ENCODE measurements at places on chromosomes 7 and 10.

DNA sequence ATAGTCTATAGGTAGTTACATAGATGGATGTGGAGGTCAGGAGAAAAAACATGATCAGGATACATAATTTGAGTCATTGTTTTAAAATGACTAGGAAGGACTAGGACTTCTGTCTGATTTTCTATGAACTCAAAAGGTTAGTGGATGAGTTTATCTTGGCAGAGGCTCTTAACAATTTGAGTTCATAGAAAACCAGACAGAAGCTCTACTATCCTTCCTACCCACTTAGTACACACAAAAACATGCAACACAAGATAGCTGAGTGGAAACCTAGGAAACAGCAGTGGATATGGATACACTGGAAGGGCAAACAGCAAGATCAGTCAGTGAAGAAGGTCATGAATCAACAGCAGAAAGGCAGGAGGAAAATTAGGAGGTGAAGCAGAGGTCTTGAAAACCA, 84.6 kb downstream of the VPS50 start:
- no peak for DNase-seq

GRCh38 chr7:2168615-2169311, 64.0 kb downstream of the MAD1L1 start:
- no peak for DNase-seq

GRCh38 chr7:117781707-117782106, 91.5 kb downstream of the CTTNBP2 start:
- DNase-seq: no peak

GRCh38 chr7:105924945-105925344, 38.1 kb upstream of the CDHR3 start:
- no peak for DNase-seq

DNA sequence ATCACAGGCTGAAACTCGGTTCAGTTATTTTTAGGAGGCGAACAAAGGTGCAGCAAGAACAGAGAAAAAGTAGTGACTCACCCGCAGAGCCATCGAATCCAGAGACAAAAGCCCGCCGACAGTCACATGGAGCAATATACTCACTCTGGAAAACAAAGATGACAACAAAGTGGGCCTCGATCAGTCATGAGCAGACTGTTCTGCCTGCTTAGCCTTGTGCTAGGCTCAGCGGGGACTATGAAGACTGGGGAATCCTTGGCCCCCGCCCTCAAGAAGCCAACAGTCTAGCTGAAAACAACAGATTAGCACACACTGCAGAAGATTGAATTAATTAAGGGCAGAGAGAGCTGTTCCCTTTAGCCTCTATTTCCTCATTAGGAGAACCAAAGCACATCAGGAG, 30.4 kb downstream of the XPNPEP1 start:
- DNase-seq: no peak

DNA sequence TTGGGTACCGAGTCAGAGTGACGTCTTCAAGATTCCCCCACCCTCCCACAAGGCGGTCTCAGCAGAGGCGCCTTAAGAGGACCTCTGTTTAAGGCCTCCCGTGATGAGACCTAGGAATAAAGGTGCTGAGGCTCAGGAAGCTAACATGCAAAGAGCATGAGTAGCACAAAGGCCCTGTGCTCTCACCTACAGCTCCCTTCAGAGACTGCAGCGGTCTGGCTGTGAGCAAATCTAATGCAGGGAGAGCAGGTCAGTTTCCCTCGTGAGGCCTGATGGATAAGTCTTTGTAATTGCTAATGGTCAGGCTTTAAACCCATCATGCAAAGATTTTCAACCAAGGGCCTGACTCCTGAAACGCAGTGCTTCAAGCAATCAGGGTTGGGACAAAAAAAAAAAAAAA, 909.3 kb upstream of the GHITM start:
- no peak for DNase-seq

DNA sequence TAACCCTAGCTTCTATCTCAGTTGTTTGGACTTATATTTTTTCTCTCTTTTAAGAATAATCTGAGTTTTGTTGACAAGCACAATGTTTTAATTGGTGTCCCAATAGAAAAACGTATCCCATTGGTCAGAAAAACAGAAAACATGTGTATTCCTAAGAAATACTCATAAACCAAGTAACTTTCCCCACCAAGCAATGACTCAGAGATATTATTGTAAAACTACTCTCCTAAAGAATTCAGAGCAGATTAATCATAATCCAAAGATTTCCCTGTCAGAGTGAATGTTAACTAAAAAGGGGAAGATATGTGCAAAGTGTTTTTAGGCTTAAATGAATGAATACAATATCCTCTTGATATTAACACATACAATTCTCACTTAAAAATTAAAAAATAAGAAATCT, 29.4 kb upstream of the MBL2 start:
- DNase-seq: no peak

DNA sequence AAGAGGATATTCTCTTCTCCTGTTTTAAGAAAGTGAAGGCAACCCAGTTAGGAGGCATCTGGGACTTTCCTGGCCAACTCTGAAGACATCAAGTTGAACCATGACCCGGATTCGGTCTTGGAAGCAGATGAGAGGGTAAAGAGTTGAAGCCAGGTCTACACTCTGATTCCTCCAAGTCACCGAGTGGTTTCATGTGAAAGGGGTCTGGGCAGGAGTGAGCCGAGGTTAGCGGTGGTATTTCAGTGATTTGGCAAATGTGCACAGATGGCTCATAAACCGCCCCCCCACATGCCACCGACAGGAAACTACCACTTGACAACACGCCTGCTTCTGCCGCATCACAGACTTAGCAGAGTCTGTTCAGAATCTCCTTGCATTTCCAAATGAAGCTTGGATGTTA, 11.4 kb upstream of the REPIN1 start:
- DNase-seq: peak; percentile 47

GRCh38 chr10:125257521-125258108, 97.3 kb upstream of the CTBP2 start:
- no peak for DNase-seq

- DNase-seq: no peak
These were observed 13.8 kb upstream of the RFC2 start for GRCh38 chr7:74267756-74268565.

GRCh38 chr10:9024210-9024609, 969.7 kb downstream of the GATA3 start:
- no peak for DNase-seq

GRCh38 chr7:23520582-23520981, 11.2 kb downstream of the TRA2A start:
- DNase-seq: no peak

DNA sequence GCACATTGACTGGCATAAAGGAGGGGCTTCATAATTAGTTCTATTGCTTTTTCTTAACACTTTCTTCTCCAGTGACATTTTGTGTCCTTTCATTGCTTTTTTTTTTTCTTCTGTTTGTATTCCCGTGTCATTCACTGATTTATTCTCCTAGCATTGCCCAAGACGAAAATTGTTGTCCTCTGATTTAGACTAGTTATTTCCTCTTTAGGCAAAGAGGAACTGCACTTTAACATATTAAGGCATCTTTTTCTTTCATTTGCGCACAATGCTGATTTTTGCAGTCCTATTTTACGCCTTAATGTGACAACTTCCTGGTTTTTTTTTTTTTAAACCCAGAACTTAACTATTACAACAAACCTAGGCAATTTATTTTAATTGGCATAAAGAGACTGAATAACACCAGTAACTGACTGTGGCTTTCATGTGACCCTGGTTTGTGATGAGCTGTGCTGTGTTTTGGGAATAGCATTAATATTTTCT, 39.7 kb downstream of the ARID5B start:
- no peak for DNase-seq

DNA sequence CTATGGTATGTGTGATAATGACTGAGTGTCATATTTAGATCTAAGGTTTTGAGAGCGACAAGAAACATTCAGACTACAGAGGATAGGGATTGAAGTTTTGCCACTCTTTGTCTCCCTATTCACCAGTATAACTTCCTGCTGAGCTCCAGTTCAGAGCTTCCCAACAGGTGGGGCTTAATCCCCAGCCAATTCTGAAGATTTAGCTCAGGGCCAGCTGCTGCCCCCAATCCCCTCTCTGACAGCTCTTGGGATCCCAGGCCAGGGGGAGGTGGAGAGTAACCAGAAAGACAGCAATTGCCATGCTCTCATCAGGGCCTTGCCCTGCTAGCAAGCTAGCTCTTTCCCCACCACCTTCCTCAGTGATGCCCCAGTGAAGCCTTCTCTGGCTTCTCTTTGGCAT, 57.8 kb downstream of the TRIL start:
- no peak for DNase-seq

GRCh38 chr7:155456738-155457543, 988 bp upstream of the EN2 start:
- DNase-seq: no peak

- no peak for DNase-seq
These were observed 65.9 kb downstream of the AUTS2 start for GRCh38 chr7:69663911-69664832.

DNA sequence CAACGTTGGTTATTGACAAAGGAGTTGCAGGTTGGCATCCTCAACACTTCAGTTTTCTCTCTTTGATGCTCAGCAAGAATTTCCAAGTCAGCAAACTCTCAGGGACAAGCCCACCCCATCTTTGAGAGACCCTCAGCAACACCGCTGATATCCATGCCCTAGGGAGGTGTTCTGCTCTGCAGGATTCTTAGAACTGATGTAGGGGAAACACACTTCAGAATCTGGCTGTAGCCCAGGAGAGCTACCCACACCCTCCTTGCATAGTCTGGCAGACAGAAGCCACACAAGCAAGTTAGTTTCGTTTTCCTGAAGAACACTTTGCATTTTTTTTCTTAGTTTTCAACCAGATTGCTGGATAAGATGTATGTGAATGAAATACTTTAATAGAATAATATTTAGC, 822 bp downstream of the SAMD9L start:
- DNase-seq: peak; percentile 12

GRCh38 chr10:110843031-110843430, 28.7 kb upstream of the PDCD4 start:
- DNase-seq: no peak

DNA sequence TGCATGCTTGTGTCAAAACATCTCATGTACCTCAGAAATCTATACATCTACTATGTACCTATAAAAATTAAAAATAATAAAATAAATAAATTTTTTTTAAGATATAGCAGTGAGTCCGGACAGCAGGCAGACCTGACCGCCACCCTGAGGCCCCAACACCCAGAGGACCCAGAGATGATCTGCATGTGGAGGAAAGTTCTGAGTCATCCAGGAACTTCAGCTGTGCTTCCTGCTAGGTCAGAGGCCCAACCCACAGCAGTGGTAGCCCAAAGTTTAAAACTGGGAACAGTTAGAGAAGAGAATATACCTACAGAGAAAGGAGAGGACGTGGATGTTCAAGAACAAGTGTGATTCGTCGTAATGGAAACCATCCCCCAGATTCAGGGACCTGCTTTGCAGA, 683.7 kb upstream of the NRP1 start:
- no peak for DNase-seq

GRCh38 chr10:63267414-63268148, 134.5 kb downstream of the NRBF2 start:
- DNase-seq: no peak

DNA sequence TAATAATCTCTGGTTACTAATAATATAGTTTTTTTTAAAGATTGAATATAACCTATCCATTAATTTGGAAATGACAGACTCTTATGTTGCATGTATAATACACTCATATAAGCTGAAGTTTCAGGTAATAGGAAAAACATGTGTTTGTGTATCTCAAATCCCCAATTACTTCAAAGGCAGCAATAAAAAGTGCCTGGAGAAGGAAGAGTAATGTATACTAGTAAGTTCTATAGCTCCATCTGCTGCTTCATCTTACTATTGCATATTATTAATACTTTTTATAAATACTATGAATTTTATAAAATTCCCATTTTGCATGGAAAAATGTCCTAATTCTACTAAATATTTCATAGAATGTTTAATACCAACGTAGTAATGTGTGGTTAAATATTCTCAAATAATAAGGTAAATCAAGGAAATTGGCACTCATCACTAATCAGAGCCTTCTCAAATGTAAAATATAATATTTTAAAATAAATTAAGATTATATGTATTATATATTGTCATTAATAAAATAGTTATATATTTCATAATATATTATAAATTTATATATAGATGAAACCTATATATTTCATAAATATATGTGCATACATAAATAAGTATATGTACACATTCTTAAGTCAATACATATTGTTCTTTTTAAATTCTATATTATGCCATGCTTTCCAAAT, 311.9 kb downstream of the HGF start:
- DNase-seq: no peak

GRCh38 chr7:30162622-30163124, 27.9 kb downstream of the MTURN start:
- no peak for DNase-seq

- DNase-seq: no peak
These were observed 9.7 kb downstream of the MIOS start for GRCh38 chr7:7576344-7576743.

DNA sequence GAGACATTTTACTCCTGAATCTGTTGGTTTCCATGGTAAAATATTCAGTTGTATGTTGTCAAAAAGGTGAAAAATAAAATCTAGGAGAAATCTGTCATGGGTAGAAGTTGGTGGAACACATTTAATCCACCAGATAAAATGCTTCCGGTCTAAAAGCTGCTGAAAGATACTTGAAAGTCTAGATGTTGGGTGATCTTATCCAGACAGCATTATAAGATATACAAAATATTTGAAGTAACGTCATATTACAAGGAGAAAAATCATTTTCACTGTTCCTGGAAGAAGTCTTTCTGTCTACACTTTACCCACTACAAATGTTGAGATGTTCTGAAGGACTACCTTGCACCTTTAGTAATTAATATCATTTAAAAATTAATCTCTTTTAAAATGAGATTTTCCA, 40.9 kb downstream of the CALD1 start:
- DNase-seq: no peak

DNA sequence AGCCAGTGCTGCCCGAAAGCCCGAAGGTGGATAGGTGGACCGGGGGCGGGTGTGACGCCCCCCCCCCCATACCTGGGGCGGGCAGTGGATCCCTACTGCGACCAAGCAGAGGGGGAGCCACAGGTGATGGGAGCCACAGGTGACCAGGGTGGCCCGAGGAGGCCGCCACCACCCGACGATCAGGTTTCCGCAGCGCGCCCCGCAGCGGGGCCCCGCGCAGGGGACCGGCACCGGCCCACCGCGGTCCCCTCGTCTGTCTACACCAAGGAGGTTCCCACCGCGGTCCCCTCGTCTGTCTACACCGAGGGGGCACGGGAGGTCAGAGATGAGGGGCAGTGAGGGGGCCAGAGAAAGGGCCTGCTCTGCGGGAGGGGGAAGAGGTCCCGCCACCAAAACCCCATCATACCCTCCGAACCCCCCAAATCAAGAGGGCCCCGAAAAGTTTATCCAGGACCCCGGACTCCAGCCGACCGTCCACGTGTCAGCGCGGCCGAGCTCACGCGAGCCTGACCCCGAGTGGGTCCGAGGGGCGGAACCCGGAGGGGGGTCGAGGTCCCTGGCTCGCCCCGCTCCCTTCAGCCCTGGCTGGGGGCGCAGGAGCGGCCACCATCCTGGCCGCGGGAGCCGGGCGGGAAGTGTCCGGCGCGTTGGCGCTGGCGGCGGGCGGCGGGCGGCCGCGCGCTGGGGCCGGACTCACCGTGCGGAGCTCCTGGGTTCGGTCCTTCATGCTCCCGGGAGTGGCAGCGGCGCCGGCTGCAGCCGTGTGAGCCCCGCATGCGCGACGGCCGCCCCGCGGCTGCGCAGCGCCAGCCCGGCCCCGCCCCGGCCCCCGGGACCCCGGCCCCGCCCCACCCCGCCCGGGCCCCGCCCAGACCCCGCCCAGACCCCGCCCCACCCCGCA, at the start of gene STX1A:
TSS of gene STX1A (minus strand) at position 765 of the 901 bp plus-strand sequence. CDS start at position 727, 38 bp downstream.
- peak; percentile 54 for DNase-seq

All from stimulated activated CD4-positive, alpha-beta T cell treated with anti-CD3 and anti-CD28 coated beads, Interleukin-1b, Interleukin-23, amount 100 ng/mL, for 24 hours (primary cell).